ENCODE measurements at places on chromosomes 7 and 10.

DNA sequence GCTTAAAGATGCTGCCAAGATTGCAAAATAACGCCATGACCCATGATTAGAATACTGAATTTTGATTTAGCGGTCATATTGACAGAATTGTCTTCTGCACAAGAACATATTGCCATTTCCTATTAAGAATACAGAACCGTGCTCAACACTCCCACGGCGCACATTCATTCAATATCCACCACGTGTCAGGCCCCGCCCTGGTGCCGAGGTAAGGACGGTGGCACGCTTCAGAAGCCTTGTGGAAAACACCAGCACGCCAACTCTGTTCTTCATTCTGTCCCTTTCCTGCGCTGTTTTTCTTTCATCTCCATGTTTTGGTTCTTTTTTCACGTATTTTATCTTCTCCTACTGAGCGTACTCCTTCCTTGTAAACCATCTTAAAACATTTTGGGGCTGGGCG is 189.3 kb downstream of the ZMYND11 start:
- H3K4me1 ChIP-seq, result peaks cover 35% of the 10 kb centered on the region
- peaks cover 2% of the 10 kb centered on the region for H3K27me3 ChIP-seq
- no peak for DNase-seq
- H3K4me3 ChIP-seq, result peak overlapping the region; percentile 64
- H3K36me3 ChIP-seq, result no peaks in the 10 kb centered on the region

DNA sequence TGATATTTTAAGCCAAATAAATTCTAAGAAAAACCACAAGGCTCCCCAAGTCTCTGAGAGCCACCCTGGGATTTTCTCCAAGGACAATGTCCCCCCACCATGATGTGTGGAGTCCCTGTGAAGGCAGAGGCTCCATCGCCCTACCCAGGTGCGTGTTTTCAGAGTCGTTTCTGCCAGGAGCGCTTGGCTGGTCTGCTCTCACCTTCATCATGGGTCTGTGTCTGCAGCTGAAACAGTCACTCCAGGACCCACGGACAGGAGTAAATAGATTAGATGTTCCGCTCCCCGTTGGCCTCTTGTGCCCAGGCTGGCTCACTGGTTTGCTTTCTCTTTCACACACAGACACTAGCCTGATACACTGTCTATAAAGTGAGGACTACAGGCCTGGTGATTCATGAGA is 217.5 kb downstream of the SFMBT2 start:
- peak overlapping the region; percentile 87 for H3K27ac ChIP-seq
- peaks cover 50% of the 10 kb centered on the region for H3K4me1 ChIP-seq
- no peak for DNase-seq
- peaks cover 42% of the 10 kb centered on the region for H3K36me3 ChIP-seq
- H3K27me3 ChIP-seq, result no peaks in the 10 kb centered on the region

DNA sequence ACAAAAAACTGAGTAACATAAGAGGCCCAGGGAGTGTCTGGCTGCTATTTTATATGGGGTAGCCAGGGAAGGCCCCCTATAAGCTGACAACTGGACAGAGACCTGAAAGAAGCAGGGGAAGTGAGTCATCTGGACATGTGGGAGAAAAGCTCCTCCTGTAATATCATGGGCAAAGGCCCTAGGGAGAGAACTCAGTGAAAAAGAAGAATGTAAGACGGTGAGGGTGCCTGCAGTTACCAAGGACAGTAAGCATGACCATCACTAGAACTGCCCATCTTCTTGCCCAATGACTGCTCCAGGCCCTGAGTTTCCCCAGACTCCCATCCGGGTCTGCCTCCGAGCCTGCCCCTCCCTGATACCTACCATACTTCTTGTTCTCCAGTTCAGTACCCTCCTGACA is 2.3 kb downstream of the ELMO1 start:
- no peaks in the 10 kb centered on the region for H3K27me3 ChIP-seq
- DNase-seq, result no peak
- H3K36me3 ChIP-seq, result peaks cover 22% of the 10 kb centered on the region
- H3K4me3 ChIP-seq, result peak overlapping the region; percentile 56
- H3K27ac ChIP-seq, result peak overlapping the region; percentile 99

DNA sequence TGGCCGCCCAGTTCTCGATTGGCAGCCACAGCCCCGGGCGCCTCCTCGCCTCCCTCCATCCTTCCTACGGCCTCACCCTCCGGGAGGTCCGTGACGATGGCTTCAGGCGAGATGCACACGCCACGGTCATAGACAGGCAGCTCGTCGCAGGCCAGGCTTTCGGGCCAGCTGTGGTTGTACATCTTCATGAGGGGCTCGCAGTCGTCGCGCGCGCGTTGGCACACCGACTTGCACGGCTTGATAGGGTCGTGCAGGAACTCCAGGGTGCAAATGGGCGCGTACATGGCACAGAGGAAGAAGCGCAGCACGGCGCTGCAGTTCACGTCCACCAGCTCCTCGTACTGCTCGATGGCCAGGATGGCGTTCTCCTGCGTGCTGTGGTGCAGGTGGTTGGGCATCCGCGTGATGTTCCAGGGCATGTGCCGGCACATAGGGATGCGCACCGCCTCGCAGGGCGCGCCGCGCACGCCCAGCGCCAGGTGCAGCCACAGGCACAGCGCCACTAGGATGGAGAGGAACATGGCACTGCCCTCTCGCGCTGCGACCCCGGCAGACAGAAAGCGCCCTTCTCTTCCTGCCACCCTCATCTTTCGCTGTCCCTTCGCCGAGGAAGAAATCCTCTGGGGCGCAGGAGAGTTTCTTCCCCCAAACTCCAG is 472 bp downstream of the SFRP4 start:
- peaks cover 48% of the 10 kb centered on the region for H3K27me3 ChIP-seq
- H3K27ac ChIP-seq, result no peak overlapping the region
- H3K4me1 ChIP-seq, result peaks cover 29% of the 10 kb centered on the region
- no peak for DNase-seq
- H3K4me3 ChIP-seq, result no peak overlapping the region

DNA sequence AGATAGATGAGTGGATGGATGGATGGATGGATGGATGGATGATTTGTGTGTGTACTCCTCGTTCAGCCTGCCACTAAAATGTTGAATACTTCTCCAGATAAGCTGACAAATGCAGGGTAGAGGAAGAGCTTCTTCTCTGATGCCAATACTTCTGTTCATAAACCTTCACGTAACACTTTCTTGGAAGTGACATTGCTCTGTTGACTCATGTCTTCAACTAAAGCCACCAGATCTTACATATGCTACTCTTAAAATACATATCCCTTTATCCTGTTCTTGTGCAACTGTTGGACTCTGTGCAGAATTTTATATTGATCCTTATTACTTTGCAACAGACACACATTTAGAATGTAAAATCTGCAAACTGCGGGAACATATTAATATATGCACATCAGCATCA is 26.9 kb downstream of the PIK3AP1 start:
- peak overlapping the region; percentile 50 for H3K4me3 ChIP-seq
- DNase-seq, result no peak
- peak overlapping the region; percentile 81 for H3K27ac ChIP-seq
- peaks cover 97% of the 10 kb centered on the region for H3K4me1 ChIP-seq

DNA sequence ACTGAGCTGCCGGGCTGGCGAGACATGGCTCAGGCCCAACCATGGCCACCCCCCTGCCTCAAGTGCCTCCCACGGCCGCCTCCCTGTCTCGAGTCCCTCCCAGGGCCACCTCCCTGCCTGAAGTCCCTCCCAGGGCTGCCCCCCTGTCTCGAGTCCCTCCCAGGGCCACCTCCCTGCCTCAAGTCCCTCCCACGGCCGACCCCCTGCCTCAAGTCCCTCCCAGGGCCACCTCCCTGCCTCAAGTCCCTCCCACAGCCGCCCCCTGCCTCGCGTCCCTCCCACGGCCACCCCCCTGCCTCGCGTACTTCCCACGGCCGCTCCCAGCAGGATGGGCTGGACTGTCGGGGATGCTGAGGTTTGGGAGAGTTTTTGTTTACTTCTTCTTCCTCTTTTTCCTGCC is 462.5 kb downstream of the PTPRN2 start:
- DNase-seq, result no peak
- no peaks in the 10 kb centered on the region for H3K36me3 ChIP-seq
- no peaks in the 10 kb centered on the region for H3K27me3 ChIP-seq
- no peak overlapping the region for H3K4me3 ChIP-seq
- no peaks in the 10 kb centered on the region for H3K4me1 ChIP-seq
- no peak overlapping the region for H3K27ac ChIP-seq

DNA sequence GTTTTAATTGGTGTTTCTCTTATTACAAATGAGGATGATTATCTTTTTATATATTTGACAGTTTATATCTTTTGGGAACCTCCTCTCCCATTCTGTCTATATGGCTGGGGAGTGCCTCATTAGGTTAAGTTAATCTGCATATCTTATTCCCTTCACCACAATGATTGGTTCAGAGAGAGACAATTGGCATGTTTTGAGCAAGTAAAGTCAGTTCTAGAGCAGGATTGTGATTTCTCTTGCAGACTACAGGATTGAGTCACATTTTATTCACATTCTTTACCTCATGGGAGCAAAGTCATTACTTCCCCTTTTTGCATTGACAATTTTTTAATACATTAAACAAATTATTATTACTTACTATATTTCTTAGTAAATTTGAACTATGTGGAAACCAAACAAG is 345.6 kb downstream of the MDFIC start:
- no peak overlapping the region for H3K27ac ChIP-seq
- H3K4me3 ChIP-seq, result no peak overlapping the region
- H3K4me1 ChIP-seq, result no peaks in the 10 kb centered on the region
- H3K36me3 ChIP-seq, result no peaks in the 10 kb centered on the region
- no peaks in the 10 kb centered on the region for H3K27me3 ChIP-seq

DNA sequence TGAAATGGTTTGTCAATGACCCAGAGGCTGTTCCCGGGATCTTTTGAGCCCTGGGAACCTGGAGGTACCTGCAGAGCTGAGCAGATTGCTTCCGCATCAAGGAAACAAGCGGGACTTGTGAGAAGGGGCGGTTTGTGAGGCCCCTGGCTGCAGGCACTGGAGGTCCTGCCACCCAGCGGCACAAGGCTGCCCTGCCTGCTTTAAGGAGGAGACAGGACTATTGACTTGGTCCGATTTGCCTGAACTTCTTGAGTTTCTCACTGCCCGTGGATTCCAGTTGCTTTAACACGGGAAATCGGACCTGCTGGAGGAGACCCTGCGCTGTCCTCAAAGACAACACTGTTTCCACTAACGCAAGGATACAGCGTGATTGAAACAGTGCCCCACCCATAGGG is 130.1 kb downstream of the DNAJB6 start:
- H3K27ac ChIP-seq, result no peak overlapping the region
- no peaks in the 10 kb centered on the region for H3K4me1 ChIP-seq
- no peak for DNase-seq
- peaks cover 11% of the 10 kb centered on the region for H3K27me3 ChIP-seq

DNA sequence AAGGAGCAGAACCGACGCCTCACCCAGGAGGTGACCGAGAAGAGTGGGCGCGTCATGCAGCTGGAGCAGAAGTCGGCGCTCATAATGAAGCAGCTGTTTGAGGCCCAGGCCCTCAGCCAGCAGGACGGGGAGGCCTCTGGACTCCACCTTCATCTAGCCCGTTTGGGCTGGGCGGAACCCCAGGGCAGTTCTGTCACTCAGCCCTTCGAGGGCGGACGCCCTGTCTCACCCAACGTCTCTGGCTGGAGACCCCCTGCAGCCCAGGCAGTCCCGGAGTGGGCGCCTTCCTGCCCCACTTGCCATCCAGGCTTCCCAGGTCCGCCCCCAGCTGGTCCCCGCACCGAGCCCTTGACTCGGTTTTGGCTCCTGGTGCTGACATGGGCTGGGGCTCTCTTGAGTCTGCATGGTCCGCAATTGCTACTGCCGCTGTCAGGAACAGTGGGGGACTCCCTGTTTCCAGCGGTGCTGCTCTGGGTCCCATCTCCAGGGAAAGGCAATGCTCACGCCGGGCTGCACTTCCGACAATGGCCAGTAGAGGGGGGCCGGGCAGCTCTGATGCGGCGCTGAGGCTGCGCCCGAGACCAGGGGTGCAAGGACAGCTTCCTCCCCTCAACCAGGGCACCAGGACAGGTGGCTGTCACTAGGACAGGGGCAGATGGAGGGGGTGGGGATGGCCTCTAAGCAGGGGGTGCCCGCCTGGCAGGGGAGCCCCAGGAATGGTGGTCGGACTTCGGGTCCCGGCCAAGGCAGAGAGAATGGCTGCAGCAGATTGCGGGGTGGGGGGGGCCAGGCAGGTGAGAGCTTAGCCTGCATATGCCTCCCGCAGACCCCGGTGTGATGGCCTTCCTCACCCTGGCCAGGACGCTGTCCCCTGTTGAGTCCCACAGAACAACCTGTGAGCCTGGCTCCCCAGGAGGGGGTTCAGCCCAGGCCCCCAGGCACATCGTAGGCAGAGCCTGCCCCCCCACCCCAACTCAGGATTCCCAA is 71.2 kb upstream of the KCTD7 start:
- peaks cover 46% of the 10 kb centered on the region for H3K36me3 ChIP-seq
- H3K4me3 ChIP-seq, result no peak overlapping the region

- H3K27me3 ChIP-seq, result no peaks in the 10 kb centered on the region
- no peaks in the 10 kb centered on the region for H3K4me1 ChIP-seq
- no peak overlapping the region for H3K27ac ChIP-seq
- H3K36me3 ChIP-seq, result no peaks in the 10 kb centered on the region
- DNase-seq, result no peak
- no peak overlapping the region for H3K4me3 ChIP-seq
Observed at GRCh38 chr10:111967547-111967946, 216.0 kb downstream of the GPAM start.

DNA sequence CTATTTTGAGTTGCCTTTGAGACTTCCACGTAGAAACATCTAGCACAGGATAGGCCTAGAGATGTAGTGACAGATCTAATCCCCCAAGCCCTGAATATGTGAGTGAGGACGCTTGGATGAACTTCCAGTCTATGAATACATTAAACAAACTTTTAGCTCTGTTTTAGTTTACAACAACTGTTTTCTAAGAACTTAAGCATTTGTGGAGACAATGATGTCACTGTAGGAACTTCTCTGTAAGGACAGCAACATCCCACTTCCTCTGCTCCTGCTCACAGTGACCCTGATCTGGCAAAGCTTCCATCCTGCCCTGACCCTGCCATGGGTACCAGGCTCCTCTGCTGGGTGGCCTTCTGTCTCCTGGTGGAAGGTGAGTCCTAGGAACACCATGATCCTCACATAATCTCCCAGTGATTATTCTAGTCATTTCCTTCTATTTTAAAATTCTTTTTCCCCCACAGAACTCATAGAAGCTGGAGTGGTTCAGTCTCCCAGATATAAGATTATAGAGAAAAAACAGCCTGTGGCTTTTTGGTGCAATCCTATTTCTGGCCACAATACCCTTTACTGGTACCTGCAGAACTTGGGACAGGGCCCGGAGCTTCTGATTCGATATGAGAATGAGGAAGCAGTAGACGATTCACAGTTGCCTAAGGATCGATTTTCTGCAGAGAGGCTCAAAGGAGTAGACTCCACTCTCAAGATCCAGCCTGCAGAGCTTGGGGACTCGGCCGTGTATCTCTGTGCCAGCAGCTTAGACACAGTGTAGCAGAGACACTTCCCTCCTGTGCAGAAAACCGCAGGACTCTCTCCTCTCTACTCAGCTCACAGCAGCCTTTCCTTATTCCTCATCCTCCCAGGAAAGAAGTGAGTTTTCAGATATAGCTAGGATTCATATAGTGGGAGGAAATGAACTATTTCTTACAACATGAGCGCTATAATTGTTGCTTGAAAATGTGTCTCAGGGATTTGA is 194.4 kb upstream of the PRSS1 start:
- no peaks in the 10 kb centered on the region for H3K4me1 ChIP-seq
- H3K27ac ChIP-seq, result no peak overlapping the region
- H3K36me3 ChIP-seq, result no peaks in the 10 kb centered on the region
- H3K4me3 ChIP-seq, result no peak overlapping the region

- H3K27ac ChIP-seq, result no peak overlapping the region
- DNase-seq, result no peak
- H3K36me3 ChIP-seq, result no peaks in the 10 kb centered on the region
- peaks cover 2% of the 10 kb centered on the region for H3K27me3 ChIP-seq
Observed at GRCh38 chr10:115020449-115020848, 72.7 kb upstream of the ATRNL1 start.

Measured in activated B cell treated with CpG ODN at 0.5 μM for 24 hours (primary cell).